ENCODE measurements at places on chromosomes 6 and 20. TPM values are rescaled to one million over a fixed set of nuclear protein-coding genes. Genes with fewer than 3 reads are reported as not detected.

Gene LY6G5B
- total RNA-seq: 10.9 TPM

DNA sequence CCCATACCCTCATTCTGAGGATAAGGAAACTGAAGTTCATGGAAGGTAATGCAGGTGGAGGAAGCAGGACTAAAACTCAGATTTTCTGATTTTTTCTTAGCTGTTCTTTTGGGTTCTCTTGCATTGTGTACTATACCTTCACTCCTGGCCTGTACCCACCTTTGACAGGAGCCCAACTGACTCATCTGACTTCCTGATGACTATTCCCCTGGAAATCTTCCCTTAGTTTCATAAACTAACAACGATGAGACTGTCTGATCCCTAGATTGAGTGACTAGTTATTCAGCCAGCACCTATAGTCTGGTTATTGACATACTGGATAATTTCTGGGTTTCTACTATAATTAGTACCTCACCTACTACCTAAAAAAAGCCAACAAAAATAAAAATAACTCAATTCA, 10.1 kb downstream of the CRYBG1 start:
- DNase-seq: no peak

GRCh38 chr20:3459881-3460307, 10.9 kb upstream of the ATRN start:
- peak; percentile 76 for DNase-seq

- no peak for DNase-seq
These were observed 5.8 kb downstream of the HMGA1 start for GRCh38 chr6:34242252-34243130.

DNA sequence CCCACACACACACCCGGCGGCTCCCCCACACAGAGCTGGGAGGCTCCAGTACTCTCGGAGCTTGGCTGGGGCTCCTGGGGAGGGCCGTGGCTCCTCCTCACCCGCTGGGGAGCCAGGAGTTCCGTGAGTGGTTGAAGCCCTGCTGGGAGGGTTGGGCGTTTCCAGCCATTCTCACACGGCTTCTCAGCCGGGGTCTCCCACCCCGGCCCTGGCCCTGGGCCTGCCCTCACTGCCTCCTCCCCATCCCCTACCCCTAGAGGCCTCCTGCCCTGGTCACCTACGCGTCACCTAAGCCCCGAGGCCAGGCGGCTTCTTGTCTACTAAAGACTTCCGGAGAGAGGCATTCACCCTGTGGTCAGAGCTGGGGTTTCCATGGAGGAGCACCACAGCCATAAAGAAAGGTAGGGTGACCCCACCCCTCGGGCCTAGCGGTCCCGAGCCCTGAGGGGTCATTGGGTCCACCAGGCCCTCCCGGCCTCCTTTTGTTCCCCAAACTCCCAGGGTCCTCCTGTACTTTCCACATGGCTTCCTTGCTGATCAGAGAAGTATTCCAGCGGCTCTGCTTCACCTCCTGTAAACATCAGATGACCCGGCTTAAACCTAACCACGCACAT, 99.3 kb downstream of the TTLL2 start:
- no peak for DNase-seq

- no peak for DNase-seq
These were observed 43.6 kb downstream of the FBXL4 start for GRCh38 chr6:98904096-98904495.

DNA sequence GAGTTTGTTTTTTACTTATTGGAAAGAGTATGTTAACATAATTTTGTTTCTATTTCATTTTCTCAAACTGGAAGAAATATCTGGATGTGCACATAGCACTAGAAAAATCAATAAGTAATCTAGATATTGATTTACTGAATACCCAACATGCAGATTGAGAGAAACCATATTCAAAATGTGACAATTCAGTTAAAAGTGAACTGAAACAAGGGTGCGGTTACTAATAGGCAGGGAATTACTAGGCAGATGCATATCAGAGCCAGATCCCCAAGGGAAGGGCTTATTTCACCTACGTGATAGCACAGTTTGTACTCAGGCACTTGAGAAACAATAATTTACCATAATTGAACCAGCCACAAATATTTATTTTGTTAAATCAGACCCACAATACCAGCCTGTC, 493.1 kb upstream of the FLRT3 start:
- no peak for DNase-seq

Data from thyroid gland (tissue), 4 donors.